ENCODE measurements at places on chromosomes 2 and 18.

DNA sequence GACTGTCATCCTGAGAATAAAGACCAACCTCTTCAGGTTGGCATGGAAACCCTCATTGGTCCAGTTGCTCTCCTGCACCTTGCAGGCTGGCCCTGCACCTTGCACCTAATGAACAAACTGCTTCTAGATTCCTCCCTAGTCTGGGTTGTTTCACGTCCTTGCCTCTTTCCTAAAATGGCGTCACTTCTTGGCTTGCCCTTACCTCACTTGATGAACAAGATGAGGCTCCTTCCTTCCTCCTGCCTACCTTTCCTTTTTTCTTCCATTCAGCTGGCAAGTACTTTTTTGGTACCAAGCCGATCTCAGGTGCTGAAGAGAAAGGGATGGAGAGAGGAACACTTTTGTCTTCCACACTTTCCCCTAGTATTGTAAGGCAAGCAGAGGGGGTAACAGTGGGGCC is 74.5 kb downstream of the MYCN start:
- DNase-seq: no peak

DNA sequence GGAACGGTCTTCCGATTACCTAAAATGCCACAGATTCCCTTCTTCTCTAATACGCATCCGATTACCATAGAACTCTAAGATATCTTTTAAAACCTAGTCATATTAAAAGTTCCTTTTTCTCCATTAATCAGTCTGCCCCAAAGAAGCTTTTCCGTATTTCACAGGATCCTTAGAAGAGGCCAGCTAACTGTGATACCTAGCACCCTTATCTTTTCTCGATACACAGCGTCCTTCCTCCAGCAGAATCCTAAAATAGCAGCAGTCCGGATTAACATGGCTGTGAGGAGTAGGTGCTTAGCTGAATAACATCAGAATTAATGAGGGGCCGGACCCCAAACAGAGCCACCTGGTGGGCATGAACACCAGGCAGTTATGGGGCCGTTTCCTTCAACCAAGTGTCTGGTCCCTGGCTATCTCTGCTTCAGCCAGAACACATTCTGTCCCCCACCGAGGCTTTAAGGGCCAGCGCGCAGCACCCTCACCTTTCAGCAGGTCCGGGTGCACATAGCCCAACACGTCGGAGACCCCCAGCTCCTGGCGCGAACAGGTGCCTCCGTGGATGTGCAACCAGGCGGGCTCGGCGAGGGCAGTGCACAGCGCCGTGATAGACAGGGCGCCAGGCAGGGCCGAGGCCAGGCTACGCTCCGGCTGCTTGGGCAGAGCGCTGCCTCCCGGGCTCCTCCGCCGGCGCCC is 995 bp downstream of the TMEM127 start:
- DNase-seq: no peak

- no peak for DNase-seq
Observed at GRCh38 chr2:110931648-110932047, 189.1 kb upstream of the BCL2L11 start.

GRCh38 chr18:13415736-13416135 is 197.2 kb downstream of the LDLRAD4 start:
- DNase-seq: no peak

GRCh38 chr2:238160206-238161129 is 1.7 kb downstream of the ERFE start:
- DNase-seq: no peak

- DNase-seq: no peak
Observed at GRCh38 chr2:133633309-133633708, 65.0 kb upstream of the NCKAP5 start.

DNA sequence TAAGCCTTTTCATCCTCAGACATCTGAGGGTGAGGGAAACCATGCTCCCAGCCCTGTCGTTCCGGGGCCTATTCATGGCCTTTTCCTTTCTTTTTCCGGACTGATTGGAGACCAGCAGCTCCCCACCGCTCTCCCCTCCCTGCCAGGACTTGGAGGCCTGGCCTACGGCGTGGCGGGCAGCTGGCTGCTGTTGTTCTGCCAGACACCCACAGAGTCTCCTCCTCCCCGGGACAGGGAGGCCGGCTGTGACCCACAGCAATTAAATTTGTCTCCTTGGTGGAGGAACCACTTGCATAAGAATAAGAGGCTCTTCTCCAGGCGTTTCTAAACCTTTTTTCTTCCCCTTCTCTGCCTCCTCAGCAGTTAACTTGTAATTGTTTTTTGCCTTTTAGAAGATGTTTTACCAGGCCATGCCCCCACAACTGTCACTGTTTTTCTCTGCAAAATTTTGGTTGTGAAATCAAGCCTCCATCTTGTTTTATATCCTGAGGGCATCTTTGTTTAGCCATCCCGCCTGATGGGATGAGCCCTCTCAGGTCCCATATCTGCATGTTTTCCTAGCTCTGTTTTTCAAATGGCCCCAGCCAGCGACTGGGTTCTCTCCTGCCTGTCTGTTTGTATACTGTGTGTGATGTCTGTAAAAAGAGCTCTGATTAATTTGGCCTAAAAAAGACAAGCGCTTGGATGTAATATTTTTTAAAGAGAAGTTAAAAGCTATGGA is 1060.0 kb upstream of the DDX18 start:
- DNase-seq: no peak

DNA sequence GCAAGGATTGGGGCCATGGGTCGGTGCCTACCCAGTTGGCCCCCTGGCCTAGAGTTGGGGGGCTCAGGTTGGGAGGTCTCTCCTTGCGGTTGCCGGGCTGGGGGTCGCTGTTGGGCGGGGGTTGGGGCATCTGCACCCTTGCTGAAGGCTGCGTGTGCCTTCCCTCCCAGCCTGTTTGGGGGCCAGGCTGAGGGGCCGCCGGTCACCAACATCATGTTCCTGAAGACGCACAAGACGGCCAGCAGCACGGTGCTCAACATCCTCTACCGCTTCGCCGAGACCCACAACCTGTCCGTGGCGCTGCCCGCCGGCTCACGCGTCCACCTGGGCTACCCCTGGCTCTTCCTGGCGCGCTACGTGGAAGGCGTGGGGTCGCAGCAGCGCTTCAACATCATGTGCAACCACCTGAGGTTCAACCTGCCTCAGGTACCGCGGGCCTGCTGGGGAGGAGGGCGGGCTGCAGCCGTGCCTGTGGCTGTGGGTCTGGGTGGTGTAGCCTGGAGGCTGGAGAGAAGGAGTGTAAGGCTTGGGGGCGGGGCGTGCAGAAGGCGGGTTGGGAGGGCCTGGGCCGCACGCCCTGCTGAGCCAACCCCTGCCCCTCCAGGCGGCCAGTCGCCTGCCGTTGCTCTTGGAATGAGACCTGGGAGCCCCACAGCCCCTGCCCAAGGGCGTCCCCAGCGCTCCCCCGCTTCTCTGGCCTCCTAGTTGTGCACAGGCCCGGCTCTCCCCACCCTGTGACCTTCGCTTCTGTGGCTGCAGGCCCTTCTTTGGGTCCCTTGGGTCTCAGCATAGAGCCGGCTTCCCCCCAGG is 7.2 kb upstream of the NEU4 start:
- no peak for DNase-seq

GRCh38 chr18:23618862-23619387 is 32.6 kb upstream of the NPC1 start:
- DNase-seq: no peak

DNA sequence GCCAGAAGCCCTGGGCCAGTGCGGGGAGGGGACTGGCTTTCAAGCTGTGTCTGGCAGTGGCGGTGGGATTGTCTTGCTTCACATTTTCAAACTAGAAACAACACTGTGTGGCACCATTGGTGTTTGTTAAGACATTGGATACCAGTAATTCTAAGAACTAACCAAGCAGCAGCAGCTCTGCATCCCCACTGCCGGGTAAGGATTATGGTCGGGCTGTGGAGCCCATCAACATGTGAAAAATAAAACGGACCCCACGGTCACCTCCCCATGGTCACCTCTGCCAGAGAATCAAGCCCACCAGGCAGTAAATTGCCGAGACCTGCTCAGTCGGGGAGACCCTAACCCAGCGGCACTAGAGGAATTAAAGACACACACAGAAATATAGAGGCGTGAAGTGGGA is 65.3 kb downstream of the C18orf63 start:
- DNase-seq: no peak

DNA sequence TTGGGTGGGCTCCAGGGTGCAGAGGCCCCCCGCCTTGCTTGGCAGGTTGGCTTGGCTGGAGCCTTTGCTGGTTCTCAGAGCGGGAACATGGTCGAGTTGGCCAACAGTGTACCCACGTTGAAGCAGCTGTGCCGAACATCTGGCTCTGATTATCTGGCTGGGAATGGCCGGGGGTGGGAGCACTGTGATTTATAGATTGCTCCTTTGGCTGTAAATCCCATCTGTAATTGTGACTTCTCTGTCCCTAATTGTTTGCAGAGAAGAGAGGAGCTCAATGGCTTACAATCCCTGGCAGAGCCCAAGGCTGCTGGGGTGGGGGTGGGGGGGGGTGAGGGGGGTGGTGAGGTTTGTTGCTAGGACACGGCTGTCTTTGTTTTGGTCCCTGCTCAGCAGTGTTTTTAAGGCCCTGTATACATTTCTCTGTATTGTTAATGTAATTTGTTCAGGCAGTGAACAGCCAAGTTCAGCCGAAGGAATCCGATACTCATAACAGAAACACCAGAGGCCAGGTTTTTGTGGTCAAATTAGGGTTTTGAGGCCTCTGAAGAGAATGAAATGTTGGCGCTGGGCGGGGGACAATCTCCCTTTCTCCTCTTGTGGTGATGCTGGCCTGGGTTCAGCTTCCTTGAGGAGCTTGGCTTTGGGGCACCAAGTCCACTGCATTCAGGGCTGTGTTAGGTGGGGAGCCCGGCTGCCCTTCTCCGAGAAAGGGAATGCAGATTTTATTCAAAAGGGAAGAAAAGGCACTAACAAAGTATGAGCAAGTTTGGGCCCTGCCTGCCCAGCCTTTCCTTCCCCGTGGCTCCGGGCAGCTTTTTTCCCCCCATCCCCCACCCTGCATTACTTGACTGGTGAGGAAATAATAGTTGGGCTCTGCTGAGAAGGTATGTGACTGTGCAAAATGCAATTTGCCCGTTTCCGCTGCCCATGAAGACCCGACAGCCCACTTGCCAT is 82.5 kb downstream of the TCF7L1 start:
- DNase-seq: no peak

DNA sequence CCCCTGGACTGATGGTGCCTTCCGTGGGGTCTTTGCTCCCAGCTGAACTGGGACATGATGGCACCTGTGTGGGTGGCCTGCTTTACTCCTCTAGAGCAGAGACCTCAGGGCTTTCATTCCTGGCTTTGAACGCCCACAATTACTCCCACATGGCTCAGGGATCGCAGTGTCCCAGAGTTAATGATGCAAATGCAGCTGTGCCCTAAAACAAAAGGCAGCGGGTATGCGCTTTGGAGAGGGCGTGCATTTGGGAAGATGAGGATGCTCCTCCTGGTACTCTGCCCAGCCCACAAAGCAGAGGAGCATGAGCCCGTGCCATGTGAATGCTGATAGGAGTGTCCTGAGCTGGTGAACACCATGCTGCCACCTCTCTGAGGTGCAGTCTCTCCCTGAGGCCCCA is 173.4 kb downstream of the FHOD3 start:
- DNase-seq: no peak

DNA sequence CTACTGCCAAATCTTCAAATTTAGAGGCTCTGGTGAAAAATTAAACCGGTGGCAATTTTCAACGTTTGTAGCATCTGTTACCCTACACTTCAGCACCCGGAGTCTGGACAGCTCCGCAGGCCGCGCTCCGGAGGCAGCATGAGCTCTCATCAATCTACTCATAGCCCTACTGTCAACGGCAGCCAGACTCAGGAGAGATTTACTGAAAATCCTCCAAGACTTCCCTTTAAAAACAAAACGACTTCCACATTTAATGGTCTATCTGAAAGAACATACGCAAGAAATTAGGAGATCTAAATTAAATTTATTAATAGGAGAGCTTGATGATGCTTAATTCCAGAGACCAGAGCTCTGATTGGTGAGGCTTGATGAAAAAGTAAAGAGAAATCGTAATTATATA is 970 bp upstream of the ADCYAP1 start:
- peak; percentile 3 for DNase-seq

GRCh38 chr2:122745603-122746002 is 990.2 kb downstream of the TSN start:
- no peak for DNase-seq

GRCh38 chr2:190720691-190721090 is 71.8 kb downstream of the NAB1 start:
- DNase-seq: no peak

DNA sequence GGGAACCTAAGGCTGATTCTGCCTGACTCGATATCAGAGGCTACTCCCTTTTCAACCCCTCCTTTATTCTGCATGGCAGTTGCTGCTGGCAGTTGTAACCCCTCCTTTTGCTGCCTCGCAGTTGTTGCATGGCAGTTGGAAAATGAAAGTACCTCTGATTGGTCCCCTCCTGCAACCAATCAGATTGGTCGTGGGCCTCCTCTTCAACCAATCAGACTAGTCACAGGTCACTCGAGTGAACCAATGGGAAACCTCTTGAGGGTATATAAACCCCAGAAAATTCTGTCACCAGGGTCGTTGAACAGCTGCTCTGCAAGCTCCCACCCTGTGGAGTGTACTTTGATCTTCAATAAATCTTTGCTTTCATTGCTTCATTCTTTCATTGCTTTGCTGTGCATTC is 294.3 kb upstream of the SLC8A1 start:
- no peak for DNase-seq

- DNase-seq: no peak
Observed at GRCh38 chr18:79283131-79283810, 112.5 kb upstream of the NFATC1 start.

DNA sequence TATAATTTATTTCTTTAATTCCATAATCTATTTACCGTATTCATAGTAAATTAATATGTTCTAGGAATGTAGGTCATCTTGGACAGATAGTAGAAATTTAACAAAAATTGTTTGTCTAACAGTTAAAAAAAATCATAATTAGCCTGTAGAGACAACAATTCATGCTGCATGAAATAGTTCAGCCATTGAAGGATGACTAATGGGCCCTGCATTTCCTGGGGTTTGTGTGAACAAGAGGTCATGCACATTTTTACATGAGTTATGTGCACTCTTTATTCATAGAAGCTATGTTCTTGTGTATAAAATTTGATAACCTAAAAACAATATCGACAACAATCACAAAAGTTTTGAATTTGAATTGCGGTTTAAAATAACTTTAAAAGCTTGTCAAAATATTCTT is 1663.6 kb downstream of the SUCLG1 start:
- no peak for DNase-seq

- DNase-seq: peak; percentile 28
Observed at GRCh38 chr2:12456293-12457106, 260.2 kb upstream of the TRIB2 start.

DNA sequence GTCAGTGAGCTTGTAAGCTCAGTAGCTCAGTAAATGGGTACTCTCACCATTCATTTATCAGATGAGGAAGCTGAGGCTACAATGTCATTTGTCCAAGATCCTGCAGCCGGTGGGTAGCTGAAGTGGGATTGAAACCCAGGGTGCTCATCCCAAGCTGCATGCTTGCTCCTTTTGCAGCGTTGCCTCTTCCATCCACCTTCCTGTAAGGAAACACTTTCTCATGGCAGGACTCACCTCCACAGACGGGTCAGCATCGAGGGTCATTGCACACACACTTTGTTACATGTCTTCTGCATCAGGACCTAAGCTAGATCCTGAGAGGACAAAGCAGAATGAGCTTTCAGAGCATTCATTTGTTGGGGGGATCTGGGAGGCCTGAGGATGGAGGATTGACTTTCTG is 60.7 kb downstream of the ACOXL start:
- no peak for DNase-seq
